ENCODE measurements at places on chromosomes 1 and 21.

DNA sequence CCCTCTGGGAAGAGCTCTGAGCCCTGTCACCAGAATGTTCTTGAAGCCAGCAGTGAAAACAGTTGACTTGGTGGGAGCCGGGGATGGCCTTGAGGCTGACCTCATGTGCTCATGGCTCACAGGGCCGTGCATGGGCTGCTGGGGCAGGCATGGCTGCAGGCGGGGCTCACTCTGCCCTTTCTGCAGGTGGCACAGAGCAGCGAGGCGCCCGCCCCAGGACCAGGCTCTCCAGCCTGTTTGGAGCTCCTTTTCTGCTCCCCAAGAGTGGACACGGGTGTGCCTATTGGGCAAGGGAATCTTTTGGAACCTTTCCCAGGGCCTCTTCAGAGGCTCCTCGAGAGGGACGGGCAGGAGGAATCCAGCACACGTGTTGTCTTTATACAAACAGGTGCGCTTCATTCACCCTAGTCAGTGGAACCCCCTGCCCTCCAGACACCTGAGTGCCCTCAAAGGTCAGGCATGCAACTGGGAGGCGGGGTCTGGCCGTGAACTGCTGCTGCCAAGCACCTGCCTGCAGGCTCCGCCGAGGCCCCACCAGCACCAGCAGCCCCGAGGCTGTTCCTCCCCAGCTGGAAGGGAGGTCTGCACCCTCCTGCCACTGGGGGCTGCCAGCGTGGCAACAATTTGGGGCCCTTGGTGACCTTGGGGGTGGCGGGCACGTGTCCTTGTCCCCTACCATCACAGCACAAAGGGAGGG lies 2.6 kb upstream of the TTC34 start:
- no peak for DNase-seq

DNA sequence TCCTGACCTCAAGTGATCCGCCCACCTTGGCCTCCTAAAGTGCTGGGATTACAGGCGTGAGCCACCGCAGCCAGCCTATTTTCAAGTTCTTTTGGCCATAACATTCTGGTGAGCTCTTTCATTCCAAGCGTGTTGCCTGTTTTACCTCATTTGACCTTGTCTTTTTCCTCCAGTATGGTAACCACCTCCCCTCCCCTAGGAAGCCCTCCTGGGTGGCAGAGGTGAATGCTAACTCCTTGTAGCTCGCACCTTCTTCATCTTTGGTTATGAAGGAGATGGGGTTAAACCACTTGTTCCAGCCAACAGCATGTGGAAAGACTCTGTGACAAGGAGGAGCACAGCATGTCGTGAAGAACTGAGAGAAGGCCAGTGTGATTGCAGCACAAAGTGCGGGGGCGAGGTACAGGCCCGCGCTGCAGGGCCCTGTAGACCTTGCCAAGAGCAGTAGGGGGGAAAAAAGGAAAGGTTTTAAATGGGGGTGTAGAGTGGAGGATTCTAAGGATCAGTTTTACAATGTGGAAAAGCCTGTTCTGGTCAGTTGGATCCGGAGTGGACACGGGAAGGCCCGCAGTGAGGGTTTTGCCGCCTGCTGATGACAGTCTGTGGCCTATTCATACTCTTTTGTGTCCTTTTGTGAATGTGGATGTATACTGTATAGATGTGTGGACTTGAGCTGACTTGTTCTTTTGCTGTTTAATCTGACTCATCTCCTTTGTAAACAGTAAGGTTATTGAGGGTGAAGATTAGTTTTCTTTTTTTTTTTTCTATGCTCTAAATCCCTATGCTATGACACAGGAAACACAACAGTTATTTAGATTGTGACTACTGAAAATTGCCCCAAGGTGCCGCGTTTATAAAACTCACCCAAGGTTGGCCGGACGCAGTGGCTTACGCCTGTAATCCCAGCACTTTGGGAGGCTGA lies 7.5 kb upstream of the ZNF436 start:
- DNase-seq, result no peak

GRCh38 chr1:79235301-79236002 lies 228.9 kb upstream of the ADGRL4 start:
- DNase-seq, result no peak

GRCh38 chr1:10663678-10664035 lies 132.8 kb downstream of the CASZ1 start:
- no peak for DNase-seq

DNA sequence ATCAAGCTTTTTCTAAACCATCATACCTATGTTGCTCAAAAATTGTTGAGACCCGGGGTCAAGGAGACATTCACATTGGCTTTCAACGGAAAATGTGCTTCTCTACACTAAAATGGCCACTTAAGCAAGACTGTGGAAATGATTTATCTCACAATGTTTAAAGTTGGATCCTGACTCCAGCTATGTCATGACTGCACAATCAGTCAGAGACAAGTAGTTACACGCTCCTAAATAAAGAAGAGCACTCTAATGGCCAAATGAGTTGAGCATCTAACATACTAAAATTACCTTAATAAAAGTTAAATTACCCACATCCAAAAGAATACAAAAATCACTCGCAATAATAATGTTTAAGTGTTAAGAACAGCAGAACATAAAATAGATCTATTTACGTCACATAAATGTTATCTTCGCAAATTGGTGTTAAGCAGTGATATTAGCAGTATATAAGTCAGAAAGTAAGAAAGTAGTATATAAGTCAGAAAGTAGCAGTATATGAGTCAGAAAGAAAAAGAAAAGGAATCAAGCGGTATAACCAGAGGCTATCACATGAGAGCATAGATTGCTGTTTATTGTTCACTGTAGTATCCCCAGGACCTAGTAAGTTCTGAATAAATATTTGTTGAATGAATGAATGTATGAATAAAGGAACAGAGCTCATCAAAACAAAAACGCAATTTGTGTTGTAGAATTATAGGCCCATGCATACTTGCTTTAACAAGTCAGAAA lies 28.4 kb downstream of the ZNF281 start:
- DNase-seq, result no peak

GRCh38 chr1:70486676-70487458 lies 75.8 kb downstream of the CTH start:
- DNase-seq, result peak; percentile 2

DNA sequence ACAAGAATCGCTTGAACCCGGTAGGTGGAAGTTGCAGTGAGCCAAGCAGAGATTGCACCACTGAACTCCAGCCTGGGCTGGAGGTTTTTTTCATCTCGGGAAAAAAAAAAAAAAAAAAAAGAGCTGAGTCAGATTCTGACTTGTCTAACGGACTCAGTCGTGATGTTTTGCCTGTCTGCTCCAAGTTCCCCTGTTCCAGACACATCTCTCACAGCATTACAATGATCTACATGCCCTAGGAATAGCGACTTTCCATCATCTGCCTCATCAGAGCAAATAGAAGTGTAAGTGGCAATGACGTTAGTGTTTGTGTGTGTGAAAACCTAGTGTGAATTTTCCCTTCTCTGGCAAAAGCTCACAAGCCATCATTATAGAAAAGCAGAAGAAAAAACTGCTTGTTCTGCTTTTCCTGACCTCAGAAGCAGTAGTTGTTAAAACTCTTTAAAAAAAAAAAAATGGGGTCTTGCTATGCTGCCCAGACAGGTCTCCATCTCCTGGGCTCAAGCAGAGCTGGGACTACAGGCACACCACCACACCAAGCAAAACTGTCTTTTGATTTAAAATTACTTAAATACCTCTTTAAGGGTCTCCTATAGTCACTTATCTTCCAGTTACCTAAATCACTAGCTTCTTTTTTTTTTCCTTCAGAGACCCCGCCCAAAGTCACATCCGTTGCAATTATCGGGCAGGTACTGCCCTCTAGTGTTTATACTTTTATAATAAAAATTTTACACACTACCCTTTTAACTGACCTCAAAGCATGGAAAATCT lies 37.3 kb downstream of the PLEKHO1 start:
- no peak for DNase-seq

- no peak for DNase-seq
These were observed 91.5 kb downstream of the IER5 start for GRCh38 chr1:181179987-181180365.

DNA sequence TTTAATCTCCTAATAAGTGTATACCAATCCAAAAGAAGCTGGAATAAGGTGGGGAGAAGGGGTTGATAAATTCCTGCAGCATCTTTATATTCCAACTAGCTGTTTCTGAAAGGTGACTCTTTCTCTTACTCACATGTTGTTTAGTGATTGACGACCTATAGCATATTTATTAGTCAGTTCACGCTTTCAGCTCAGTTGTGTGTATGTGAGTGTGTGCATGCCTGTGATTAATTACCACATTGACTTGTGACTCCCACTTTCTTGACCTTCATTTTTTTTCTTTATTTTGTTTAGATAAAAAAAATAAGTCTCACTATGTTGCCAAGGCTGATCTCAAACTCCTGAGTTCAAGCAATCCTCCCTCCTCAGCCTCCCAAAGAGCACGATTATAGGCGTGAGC lies 44.4 kb downstream of the ATP2B4 start:
- DNase-seq, result no peak

DNA sequence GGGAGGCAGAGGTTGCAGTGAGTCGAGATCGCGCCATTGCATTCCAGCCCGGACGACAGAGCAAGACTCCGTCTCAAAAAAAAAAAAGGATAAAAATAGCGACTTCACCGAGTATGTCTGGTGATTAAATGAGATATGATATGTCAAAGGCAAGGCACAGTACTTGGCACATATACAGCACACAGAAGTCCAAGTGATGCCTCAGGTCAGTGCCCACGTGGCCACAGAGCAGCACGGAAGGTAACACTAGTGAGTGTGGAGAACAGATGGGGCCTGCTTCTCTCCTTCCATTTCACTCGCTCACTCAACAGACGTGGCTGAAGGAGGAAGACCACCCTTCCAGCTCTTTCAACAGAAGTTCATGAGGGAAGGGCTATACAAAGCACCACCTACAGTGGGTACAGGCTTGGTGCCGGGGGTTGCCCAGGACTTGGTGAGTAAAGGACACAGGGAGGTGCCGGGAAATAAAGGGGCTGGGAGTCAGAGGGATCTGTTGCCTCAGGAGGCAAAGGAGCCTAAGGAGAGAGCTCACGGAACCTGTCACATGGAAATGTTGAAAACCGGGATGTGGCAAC lies 8.9 kb downstream of the CSRP1 start:
- no peak for DNase-seq

DNA sequence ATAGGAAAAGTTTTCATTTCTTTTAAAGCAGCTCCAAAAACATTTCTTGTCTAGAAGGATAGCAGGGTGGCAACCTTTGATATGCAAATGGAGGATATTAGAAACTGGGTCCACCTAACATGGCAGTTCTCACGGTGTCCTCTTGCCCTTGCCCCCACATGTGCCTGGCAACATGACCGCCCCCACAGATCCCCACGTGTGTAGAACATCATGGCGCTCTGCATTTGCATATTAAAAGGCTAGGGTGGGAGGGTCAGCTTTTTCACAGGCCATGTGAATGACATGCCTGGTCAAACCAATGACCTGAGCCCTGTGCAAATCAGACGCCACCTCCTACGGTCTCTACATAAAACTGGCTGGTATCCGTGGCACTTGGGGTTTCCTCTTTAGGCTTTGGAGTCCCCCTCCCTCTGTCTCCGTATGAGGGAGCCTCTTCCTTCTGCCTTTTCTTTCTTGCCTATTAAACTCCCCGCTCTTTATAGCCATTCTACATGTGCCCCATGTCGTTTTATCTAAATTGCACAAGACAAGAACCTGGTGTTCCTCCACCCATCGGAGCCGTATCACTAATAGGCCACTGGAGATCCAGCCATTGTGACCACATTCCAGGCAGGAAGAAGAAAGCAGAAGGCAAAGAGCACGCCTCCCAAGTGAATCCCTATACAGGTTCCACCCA lies 71.3 kb downstream of the WDR4 start:
- DNase-seq, result no peak

DNA sequence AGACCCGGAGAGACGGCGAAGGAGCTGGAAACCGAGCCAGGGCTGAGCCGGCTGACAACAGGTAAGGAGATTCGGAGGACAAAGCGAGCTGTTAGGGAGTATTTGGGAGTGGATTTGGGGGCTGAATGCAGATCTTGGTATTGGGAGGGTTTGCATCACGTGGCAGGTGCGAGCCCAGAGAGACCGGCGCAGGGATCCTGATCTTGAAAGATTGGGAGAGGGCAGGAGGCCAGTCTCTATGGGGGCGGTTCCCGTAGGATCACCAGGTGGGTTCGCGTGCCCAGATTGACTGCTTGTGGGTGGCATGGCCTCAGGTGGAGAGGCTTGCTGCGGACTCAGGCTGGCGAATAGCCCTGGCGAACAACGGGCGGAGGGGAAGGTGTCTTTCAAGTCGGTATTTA lies 204 bp downstream of the CIART start:
- DNase-seq, result no peak

DNA sequence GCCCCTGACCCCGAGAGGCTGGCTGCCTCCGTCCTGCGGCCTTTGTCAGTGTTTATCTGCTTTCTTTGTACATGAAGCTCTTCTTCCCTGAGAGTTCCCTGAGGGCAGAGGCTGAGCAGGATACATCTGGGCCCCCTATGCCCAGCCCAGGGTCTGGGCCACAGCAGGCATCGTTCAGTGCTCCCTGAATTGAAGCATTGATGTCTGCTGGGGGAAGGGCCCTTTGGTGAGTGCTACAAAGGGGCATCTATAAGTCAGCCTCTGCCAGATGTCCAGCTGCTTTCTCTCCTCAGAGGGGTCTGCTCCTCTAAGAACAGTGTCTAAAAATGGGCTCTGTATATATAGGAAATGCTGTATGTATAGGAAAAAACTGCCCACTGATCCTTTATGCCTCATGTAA lies 2.1 kb downstream of the HEYL start:
- DNase-seq, result no peak

GRCh38 chr1:93694039-93694438 lies 12.4 kb upstream of the BCAR3 start:
- no peak for DNase-seq

GRCh38 chr1:228332797-228333738 lies 73.6 kb downstream of the TRIM11 start:
- DNase-seq, result no peak

DNA sequence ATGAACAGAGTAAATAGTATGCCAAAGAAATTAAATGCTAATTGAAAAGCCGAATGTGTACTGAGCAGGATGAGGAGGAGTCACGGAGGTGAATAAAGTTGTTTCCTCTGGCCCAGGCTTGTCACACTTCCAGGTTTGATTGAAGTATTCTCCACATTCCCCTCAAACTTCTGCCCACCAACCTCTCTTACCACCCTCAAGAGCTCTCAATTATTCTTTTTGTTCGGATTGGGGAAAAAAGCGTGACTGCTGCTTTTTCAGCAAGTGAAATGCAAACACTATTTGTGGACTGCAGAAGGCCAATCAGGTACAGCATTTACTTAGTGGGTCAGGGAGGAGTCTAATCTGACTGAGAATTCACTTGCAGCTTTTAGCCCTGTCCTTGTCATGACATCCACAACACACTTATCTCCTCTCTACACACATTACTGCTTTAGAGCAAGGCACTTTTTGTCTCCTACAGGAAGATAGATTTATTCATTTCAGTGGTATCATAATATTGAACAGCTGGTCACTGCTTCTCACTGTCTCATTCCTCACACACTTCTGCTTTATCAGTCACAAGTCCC lies 375.6 kb upstream of the PRMT6 start:
- no peak for DNase-seq

- no peak for DNase-seq
These were observed 127.2 kb upstream of the GREM2 start for GRCh38 chr1:240739139-240739538.
